ENCODE measurements at places on chromosomes 2 and 18.

GRCh38 chr2:30641765-30642345 lies 165.4 kb downstream of the CAPN13 start:
- DNase-seq = no peak

GRCh38 chr2:120579916-120580685 lies 155.6 kb upstream of the GLI2 start:
- no peak for DNase-seq

DNA sequence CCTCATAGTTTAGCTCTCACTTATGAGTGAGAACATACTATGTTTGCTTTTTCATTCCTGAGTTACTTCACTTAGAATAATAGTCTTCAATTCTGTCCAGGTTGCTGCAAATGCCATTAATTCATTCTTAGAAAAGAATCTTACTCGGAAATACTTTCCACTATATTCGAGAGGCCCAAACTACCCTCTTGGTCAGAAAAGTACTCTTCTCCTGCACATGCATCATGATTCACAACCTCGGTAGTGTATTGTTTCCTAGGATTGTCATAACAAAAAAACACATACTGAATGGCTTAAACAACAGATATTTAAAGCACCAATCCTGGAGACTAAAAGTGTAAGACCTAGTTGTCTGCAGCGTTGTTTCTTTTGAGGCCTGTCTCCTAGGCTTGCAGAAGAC lies 364.0 kb upstream of the SLC14A2 start:
- DNase-seq = no peak

- DNase-seq = no peak
Observed at GRCh38 chr18:849021-849420, 37.0 kb upstream of the YES1 start.

DNA sequence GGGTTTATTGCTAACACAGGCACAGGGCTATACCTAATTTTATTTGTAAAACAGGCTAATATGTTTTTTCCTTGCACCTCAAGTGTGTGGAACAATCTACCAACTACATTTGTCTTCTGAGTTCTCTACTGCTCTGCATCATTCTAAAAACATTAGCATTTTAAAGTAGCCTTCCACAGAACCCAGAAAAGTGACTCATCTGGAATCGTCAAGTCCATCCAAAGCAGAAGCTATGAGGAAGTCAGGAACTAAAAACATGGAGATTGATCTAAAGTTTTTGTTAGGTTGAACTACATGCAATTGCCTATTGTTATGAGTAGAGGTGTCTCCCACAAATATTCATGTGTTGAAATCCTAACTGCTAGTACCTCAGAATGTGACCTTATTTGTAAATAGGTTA lies 70.9 kb downstream of the SUCLG1 start:
- DNase-seq = no peak

DNA sequence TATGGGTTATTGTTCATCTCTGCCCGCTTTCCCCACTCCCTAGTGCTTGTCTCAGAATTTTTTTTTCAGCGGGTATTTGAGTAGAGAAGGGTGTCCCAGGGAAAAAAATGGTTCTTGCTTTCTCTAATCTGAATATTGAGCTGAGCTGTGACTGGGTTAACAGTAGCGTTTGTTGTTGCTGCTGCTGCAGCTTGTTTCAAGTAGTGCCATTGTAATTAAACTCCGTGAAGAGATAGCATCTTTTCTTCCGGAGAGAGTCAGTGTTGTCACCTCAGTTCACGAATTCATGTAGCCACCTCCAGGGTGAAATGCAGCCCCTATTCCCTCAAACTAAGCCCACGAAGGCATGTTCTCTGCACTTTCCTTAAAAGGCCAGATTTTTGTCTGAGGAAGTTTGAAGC lies 1.5 kb upstream of the AAK1 start:
- no peak for DNase-seq

- peak; percentile 13 for DNase-seq
Observed at GRCh38 chr18:60067426-60068210, 167.8 kb downstream of the PMAIP1 start.

GRCh38 chr2:186544255-186544675 lies 45.6 kb upstream of the ITGAV start:
- no peak for DNase-seq

GRCh38 chr2:131543385-131543891 lies 15.8 kb downstream of the CCDC74A start:
- no peak for DNase-seq

All from NCI-H446 (cell line).